ENCODE measurements at places on chromosomes 5 and 9.

DNA sequence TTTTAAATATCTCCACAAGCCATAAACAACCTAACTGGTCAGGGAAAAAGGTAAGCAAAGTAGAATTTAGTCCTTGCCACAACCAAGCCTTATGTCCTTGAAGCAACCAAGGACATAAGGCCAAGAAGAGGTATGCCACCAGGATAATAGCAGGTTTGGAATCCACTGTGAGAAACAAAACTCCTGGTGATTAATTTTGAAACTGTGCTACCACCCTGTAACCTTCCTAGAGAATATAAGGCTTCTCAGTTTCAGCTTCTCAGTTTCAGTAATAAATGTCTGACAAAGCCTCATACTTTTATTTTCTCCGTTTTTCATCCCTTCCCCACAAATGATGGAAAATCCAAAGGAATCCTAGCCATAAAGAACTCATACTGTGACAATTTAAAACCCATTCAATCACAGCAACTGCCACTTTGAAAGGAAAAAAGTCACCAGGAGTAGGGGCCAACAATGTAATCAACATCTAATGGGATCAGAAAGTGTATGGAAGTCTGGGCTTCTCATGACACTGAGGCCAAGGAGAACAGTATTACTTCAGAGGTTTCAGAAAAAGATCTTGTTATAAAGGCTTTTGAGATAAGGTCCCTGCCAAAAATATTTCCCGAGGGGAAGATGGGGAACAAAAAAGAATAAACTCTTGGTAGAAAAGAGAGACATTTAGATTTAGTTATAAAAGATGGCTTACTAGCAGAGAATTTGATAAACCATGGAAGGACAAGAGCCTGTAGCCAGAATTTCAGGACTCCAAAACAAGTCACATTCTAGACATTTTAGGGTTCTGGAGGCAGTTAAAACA is 189.2 kb downstream of the TSSK1B start:
- no peak for DNase-seq

- no peak for DNase-seq
These were observed 13.3 kb downstream of the CAPSL start for GRCh38 chr5:35924950-35925722.

DNA sequence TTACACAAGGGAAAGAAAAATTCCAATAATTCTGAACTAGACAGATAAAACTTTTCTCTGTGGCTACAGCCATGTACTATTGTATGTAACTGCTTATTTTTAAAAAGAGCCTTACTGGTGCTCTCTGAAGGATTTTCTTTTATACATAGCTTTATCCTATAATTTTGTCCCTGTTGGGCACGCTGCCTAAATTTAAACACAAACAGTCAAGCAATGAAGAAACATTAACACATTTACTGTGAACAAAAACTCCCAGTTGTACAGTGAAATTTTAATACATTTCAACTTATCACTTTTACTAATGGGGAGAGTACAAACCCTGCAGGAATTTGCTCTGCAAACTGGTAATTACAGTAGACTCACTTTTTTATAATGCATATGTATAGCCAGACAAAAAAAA is 273.3 kb downstream of the BNC2 start:
- DNase-seq = no peak

GRCh38 chr9:125805057-125805456 is 57.9 kb downstream of the PBX3 start:
- no peak for DNase-seq

DNA sequence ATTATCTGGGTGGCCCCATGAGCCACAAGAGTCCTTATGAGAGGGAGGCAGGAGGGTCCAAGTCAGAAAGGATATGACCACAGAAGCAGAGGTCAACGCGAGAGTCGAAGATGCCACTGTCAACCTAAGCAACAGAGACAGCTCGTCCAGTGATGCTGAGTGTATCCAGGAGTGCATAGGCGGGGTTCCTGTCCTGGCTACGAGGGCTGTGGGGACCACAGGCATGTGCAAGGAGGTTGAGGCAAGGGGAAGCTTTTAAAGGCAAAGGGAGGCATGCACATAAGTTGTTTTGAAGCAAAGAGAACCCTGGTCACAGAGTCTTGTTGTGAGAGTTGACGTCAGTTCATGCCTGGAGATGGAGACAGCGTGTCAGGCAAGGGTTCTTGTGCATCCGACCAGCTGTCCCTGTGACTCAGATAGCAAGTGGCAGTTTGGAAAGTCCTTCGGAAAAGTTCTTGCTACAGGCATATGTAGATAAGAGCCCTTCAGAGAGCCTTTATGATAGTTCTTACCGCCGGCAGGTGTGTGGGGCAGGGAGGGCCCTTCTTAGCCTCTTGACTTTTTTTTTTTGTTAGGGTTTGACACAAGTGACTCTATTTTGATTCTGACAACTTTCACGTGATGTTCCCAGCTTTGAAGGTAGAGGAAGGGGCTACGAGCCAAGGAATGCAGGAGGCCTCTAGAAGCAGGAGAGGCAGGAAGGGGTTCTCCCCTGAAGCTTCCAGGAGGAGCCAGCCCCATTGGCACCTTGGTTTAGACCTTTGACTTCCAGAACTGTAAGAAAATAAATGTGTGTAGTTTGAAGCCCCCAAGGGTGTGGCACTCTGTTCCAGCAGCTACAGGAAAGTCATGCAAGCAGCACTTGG is 66.0 kb upstream of the FCN1 start:
- DNase-seq = no peak

GRCh38 chr5:120083851-120084542 is 380.1 kb upstream of the PRR16 start:
- no peak for DNase-seq

DNA sequence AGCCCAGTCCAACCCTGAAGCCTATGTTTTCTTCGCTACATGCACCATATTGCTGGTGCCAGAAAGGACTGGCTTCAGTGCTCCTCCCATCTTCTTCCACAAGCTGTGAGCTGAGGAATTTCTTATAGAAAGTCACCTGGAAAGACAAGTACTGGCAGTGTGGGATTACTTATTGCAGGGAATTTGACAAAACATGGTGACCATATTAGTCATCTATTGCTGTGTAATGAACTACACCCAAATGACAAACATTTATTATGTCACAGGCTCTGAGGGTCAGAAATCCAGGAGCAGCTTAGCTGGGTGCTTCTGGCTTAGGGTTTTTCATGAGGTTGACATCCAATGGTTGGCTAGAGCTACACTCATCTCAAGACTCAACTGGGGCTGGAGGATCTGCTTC is 75.5 kb downstream of the ENTREP1 start:
- no peak for DNase-seq

GRCh38 chr5:167096816-167097215 is 1194.6 kb upstream of the WWC1 start:
- DNase-seq = no peak

DNA sequence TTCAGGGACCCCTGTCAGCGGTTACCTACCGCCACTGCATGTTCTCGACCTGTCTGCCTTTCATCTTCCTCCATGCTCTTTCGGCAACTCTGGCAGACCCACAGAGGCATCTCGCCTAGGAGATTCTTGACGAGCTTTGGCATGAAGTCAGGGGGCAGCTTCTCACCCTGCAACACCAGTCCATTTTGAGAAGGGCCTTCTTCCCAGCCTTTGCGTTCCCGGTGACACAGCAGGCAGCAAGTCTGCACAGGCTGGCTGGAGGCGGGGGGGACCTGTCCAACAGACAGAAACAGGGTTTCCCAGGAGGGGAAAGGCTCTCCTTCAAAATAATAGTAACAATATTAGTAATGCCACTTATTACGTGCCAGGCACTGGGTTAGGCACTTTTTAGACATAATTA is 15.5 kb downstream of the FAM193B start:
- DNase-seq = no peak

GRCh38 chr5:11300736-11301135 is 539.7 kb upstream of the DAP start:
- DNase-seq = no peak

- DNase-seq = no peak
These were observed 65.8 kb downstream of the ERAP1 start for GRCh38 chr5:96741891-96742309.

GRCh38 chr5:59661954-59662615 is 231.4 kb downstream of the PDE4D start:
- no peak for DNase-seq

Measured in cortex of kidney (tissue), 1 donor.